HFFc6 (cell line): ENCODE measurements at places on chromosomes 12 and 14. TPM values are rescaled to one million over a fixed set of nuclear protein-coding genes. Genes with fewer than 3 reads are reported as not detected.

- DNase-seq, result no peak
Observed at GRCh38 chr12:120579179-120579578, 2.0 kb downstream of the POP5 start.

DNA sequence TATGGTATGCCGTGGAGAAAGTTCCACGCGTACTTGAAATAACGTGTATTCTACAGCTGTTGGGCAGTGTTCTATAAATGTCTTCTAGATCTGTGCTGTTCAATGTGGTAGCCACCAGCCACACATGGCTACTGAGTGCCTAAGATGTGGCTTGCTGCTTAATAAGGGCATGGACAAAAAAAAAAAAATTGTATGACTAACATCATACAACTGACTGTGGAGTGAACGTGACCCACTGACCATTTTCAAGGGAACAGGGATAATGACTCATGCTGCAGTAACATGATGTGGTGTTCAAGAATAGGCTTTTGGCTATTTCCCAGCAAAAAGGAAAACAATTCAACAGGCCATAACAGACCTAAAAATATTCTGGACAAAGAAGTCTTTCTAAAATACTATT lies 13.0 kb downstream of the ATG14 start:
- peak; percentile 96 for DNase-seq

GRCh38 chr12:26373606-26374495 lies 178.5 kb downstream of the SSPN start:
- DNase-seq, result no peak

The TMEM63C gene
- total RNA-seq, result 0.05 TPM in 1 of 3 replicates, not detected in the others
